Stimulated activated CD8-positive, alpha-beta memory T cell treated with anti-CD3 and anti-CD28 coated beads, Interleukin-4, amount 100 ng/mL, for 1 hour (primary cell): ENCODE measurements at places on chromosomes 1 and 21.

DNA sequence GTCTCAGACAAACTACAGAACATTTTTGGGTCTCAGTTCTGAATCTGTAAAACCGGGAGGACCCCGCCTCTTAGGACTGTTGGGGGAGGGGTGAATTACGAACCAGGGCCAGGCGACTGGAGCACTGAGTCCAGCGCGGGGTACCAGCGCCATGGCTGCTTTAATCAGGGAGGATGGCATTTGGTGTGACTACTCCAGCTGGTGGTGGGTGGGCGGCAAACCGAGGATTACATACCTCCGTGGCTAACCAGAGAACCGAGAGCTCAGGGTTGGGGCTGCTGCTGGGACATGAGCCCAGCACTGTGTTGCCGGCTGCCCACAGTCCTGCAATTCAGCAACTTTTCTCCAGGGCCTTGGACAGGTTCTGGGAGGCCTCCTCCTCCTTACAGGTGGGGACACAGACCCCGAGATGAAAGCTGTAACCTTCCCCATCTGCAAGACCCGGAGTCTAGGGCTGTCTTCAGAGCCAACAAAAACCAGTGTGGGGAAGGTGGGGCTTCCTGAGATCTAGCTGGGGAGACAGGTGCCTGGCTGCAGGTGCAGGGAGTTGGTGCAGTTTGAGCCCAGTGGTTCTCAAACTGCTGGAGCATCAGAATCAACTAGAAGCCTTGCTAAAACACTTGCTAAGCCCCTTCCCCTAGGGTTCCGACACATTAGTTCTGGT lies 273.5 kb downstream of the FOXD2 start:
- DNase-seq = no peak

- DNase-seq = no peak
Measured at GRCh38 chr21:39666681-39667315, 54.1 kb downstream of the B3GALT5 start.

DNA sequence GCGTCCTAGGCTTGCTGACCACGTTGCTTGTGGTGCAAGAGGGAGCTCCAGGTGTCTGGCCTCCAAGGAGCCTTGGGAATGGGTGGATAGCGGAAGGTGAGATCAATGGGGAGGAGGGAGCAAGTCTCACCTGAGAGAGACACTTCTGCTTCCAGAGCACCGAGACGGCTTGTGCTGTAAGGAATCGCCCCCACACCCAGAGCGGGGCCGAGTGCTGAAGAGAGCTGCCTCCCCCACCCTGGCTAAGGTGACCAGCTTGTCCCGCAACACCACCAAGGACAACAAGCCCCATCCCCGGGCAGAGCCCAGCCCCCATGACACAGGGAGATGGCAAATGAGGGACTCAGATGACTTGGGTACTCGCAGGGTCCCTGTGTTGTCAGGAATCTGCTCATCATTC lies 485.6 kb downstream of the NPHP4 start:
- no peak for DNase-seq

DNA sequence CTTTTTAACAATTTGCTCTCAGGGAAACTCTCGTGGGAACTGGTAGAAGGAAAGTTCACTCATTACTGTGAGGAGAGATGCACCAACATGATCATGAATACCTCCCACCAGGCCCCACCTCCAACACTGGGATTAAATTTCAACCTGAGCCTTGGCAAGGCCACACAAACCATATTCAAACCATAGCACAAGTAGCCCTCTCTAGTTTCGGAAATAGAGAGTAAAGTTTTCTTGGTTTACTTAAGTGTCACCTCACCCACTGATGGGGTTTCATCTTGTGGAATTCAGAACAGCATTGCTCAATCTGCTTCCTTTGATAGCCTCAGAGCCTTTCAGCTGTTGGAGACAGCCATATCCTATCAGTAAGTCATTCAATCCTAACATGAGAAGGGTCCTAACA lies 25.5 kb upstream of the CCSAP start:
- no peak for DNase-seq

- no peak for DNase-seq
Measured at GRCh38 chr1:899636-900317, 23.9 kb upstream of the SAMD11 start.

GRCh38 chr1:18954270-18955071 lies 2.0 kb downstream of the IFFO2 start:
- DNase-seq = no peak

DNA sequence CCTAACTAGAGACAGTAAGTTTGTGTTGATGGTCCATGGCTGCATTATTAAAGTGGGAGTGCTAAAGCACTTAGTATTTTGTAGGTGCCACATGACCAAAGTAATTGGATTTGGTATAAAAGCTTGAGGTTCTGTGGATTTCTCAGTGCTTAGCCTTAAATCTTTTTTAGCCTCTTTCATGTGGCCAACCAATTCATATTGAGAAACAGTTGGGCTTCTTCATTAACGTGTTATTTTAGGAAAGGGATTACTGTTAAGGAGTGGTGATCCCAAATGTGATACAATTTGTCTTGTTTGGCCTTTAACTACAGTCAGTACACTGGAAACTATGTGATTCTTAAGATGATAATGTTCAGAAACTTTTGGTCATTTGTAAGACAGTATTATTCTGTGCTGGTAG lies 25.5 kb downstream of the MAN1A2 start:
- DNase-seq = no peak

GRCh38 chr21:45215213-45215612 lies 72.5 kb downstream of the POFUT2 start:
- DNase-seq = no peak

DNA sequence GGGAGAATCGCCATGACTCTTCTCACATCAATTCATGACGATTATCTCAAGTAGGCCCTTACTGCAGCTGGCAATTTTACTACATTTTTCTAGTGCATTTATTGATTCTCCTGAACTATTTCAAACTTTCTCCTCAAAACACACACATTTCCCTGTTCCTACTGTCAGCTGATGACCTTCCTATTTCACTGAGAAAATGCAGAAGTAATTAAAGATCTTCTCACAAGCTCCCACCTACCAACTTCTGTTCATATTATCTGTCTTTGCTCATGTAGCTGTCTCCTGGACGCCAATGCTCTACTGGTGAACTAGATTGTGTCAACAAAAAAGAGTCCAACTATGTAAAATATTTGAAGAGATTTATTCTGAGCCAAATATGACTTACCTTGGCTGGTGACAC lies 36.4 kb upstream of the FASLG start:
- DNase-seq = no peak

- DNase-seq = no peak
Measured at GRCh38 chr1:102961549-102961948, 146.8 kb downstream of the COL11A1 start.

DNA sequence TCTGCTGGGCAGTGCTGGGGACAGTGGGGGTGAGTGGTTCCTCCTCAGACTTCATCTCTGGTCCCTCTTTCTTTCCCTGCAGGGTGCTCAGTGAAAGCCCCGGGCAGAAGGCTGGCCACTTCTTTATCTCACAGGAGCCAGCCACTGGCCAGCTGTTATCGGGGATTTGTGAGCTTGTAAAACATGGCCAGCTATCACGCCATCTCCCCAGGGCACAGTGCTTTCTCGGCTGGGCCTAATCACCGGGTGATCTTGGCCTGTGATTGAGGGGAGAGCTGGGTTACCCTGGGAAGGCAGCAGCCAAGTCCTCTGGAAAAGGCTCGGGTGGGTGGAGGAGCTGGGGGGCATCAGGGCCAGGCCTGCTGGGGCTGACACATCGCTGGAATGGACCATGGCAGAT lies 83.0 kb downstream of the IGSF21 start:
- no peak for DNase-seq

DNA sequence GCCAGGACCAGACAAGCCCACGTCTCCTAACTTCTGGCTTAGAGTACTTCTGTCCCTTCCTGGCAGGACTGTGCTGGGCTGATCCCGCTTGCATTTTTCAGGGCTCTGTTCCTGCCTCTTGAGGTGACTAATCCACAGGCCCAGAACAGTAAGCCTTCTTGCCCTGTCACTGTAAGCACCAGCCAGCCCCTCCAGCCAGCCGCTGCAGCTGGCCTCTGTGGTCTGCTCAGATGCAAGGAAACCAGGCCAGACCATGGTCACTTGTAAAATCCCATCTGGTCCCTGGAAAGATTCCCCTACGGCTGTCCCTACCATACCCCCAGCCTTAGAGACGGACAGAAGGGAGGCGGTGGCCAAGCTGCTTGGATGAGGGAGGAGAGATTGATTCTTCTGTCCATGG lies 74.2 kb downstream of the KIRREL1 start:
- no peak for DNase-seq
